T-helper 1 cell (primary cell): ENCODE measurements at places on chromosomes 3 and 15.

- no peak for DNase-seq
These were observed 14.4 kb downstream of the CHST13 start for GRCh38 chr3:126538316-126538715.

DNA sequence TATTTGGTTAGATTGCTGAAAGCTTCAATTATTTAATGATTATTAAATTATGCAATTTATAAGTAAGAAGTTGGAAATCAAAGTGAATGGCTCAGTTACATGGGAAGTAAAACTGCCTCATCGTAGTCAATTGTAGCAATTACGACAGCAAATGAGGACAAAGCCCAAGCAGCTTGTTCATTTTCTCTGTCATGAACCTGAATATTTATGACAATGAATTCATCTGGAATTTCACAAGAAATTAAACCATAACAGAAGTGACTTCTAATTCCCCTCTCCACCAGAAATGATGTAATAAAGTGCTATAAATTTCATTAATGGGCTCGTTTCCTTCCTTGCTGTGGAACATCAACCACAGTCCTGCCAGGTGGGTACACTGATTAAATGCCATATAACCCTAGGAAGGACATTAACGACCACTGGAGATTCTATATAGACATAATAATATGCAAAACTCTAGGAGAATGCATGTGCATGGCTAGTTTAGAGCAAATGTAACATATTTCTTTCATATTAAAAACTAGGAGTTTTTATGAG lies 273.8 kb upstream of the DCBLD2 start:
- DNase-seq: no peak

- DNase-seq: no peak
These were observed 474 bp downstream of the PRR23B start for GRCh38 chr3:139020036-139020867.

DNA sequence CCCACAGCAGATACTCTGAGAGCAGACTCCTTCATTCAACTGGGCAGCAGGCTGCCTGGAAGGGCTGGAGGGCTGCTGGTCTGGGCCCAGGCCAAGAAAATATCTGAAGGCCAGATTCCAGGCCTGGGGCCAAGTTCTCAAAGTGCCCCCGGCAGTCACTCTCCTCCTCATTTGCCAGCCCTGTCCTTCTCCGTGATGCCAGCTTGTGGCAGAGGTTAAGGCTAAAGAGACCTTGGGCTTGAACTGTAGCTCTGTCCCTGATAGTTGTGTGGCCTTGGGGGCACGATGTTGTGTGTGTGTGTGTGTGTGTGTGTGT lies 39.0 kb downstream of the FAM3D start:
- no peak for DNase-seq

GRCh38 chr15:28113394-28114113 lies 14.4 kb upstream of the OCA2 start:
- DNase-seq: no peak

DNA sequence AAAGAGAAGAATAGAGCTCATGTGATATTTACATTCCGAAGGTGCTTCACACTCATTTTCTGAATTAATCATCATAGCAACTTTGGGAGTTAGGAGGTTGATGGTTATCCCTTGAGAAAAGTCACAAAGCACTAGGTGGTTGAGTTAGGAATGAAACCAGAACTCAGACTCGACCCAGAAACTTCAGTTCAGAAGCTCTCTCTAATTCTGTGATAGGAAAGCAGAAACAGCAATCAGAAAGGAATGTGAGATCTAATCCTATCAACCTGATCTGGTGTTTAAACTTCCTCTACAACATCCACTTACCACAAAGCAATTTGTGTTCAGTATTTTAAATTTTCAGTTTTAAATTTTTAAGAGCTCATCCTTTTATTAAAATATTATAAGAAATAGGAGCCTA lies 211.2 kb downstream of the CNTN3 start:
- DNase-seq: no peak

- DNase-seq: no peak
These were observed 151.4 kb upstream of the SEMA6D start for GRCh38 chr15:47565949-47566348.

GRCh38 chr15:78069462-78070029 lies 8.0 kb downstream of the TBC1D2B start:
- no peak for DNase-seq

DNA sequence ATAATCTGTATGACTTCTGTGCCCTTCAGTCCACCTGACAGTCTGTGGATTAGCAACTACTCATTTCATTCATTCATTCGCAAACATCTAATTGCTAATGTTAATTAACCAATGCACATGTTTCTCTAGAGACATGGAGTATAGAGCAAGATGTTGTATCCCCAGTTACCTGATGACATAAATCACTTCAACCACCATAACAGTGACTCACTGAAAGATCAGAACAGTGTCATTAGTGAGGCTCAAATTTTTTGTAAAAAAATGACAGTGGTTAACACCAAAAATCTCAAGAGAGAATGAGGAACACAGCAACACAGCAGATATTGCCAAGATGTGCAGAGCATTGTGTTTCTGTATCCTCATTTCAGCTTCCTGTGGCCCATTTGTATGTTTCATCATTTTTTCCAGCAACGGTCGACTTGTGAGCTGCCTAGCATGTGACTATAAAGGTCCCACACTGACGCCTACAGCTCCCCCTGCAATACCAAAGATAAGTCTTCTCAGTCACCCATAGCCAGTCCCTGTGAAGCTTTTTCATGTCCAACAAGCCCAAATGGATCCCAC lies 3.7 kb upstream of the PLD1 start:
- no peak for DNase-seq

- no peak for DNase-seq
These were observed 90.8 kb upstream of the C3orf80 start for GRCh38 chr3:160134454-160134853.

DNA sequence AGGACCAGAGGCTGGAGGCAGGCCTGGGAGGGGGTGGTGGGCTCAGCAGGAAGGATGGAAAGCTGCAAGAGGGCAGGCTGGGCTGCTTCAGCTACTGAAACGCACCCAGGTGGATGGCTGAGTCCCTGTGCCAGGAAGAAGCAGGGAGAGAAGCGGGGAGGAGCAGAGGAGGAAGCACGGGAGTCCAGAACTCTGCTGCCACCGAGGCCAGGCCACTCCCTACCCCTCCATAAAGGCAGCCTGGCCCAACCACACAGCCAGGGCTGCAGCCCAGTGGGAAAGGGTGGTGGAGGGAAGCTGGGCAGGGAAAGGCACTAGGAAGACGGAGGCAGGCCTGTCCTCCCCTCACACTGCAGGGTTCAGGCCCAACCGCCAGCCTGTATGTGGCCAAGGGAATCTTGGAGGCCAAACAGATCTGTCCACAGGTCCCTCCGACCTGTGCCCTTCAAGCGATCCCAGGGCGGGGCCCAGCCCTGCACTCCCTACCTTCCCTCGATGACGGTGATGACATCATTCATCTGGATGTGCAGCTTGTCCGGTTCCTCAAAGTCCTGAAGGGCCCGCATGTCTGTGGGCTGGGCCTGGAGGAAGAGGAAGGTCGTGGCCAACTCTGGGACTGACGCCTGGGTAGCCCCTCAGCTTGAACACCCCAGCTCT lies 30.5 kb downstream of the TNK2 start:
- DNase-seq: no peak

DNA sequence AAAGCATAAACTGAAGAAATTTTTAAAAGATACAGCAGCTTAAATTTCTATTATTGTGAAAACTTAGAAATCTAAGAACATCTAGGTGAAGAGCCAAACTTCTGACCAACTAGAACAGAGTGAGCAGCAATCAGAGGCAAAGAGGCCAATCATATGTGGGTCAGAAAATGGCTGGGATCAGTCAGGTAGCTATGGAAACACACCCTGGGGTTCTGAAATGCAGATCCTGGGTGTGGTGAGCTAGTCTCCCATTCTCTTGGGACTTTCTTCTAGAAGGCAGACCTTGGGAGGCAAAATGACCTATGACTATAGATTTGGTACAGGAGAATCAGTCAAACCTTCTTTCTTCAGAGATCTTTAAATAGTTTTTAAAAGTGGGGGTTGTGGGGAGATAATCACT lies 385.8 kb downstream of the TBC1D5 start:
- DNase-seq: no peak

DNA sequence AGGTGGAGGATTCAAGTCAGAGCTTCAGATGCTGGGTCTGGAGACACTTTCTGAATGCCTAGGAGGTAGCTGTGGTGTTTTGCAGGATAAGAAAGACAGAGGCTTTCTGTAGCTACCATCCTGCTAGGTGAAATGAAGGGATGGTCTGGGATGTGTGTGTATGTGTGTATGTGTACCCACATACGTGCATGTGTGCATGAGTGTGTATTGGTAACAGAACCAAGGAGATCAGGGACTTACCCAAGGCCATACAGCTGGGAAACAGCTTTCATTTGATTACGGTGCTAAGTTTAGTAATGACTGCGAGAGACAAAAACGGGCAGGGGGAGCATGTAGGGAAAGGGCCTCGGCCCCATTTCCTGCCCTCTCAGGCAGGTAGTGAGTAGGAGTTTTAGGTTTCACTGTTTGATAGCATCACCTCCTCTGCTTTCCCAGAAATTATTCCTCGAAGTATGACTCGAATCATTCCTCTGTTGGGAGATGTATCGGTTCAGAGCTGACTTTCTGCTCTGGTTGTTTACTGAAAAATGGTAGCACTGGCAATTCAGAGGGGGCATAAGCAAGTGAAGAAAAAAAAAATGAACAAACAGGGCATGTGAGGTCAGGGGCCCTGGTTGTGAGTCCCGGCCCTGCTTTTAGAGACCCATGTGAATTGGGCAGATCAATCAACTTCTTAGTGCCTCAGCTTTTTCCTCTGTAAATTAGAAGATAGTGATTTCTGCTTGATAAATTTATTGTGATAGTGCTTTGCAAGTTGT lies 130.7 kb downstream of the LPP start:
- DNase-seq: no peak

DNA sequence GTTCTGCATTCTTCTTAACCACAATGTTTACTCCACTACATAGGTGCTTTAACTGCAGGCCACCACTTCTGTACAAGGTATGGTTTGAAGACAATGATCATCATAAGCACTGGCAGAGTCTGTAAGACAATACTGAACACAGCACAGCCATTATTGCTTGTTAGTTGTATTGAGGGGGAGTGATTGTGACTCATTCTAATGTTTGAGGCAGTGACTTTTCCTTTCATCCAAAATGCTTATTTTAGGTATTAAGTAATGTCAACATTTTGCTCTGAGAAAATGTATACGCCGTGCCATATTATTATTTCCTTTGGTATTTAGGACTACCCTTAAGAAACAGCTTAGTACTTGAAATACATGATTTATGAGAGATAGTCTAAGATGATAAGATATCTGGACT lies 618.2 kb upstream of the ZNF717 start:
- no peak for DNase-seq

- DNase-seq: no peak
These were observed 22.2 kb upstream of the CLDN18 start for GRCh38 chr3:137987723-137988122.

- no peak for DNase-seq
These were observed 114.5 kb downstream of the FOXB1 start for GRCh38 chr15:60118626-60119025.

GRCh38 chr3:41126472-41126871 lies 72.8 kb upstream of the CTNNB1 start:
- DNase-seq: no peak

DNA sequence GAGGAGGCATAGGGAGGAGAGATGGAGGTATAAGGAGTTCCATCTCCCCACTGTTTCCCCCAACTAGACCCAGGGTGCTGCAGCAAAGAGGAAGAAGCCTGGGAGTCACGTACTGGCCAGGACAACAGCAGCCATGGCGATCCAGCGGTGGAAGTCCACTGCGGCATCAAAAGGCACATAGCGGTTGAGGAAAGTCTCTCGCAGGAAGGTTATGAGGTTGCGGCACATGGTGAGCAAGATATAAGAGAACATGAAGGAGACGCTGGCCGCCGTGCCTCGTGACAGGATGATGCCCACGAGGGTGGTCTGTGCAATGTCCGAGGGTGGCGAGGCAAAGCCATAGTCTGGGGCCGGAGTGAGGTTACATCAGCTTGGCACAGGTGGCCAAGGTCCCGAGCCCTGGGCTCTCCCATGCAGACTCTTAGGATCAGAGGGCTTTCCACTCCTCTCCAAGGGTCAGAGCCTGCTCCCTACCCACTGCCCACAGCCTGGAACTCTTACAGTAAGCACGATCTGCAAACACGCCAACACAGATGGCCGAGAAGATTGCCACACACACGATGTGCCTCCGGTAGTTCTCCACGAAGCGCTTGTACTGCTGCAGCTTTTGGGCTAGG lies 14.3 kb downstream of the DUOX2 start:
- DNase-seq: no peak

DNA sequence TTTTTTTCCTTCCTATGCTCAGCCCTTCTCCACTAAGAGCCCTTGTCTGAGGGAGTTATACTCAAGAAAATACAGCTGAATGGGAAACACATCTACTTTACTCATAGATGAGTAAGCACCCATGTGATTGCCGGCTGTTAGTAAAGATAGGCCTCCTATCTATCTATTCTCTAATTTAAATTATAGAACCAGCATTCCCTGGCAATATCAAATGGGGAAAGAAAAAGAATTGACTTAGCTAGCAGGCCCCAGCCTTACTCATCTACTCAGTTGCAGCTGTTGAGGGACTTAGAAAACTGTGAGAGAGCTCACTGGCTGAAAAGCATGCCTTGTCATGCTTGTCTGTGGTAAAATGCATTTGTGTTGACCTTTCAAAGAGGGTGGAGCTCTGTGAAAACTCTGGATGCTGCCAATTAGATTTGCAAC lies 116.9 kb upstream of the LRRFIP2 start:
- DNase-seq: no peak

DNA sequence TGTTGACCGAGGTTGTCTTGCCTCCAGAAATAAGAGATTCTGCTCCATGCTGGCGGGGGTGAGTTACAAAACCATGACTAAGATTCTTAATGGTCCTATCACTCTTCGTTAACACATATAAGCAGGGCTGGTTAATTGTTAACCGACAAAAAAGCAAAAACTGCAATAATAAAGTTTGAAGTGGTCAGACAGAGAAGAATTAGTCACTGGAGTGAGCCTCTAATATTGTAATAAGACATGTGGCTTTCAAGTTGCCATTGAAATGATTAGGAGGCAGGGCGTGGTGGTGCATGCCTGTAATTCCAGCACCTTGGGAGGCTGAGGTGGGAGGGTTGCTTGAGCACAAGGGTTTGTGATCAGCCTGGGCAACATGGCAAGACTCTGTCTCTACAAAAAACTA lies 78.4 kb upstream of the NR2F2 start:
- no peak for DNase-seq

DNA sequence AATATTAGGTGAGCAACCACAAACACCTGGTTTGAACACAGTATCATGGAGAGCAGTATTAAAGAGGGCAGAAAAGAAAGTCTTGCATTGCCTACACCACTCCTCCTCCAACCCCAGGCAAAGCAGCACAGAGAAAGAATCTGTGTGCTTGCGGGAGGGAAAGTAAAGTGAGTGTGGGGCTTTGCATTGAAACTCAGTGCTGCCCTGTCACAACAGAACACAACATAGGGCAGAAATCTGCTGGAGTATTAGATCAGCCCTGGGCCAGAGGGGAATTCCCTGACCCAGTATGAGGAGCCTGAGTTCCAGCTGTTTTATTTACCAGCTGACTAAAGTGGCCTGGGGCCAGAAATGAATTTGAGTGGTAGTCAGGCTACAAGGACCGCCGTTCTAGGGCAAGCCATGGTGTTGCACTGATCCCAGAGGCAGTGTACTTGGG lies 75.5 kb downstream of the SPATA16 start:
- DNase-seq: no peak

- DNase-seq: no peak
These were observed 50.9 kb upstream of the OSTN start for GRCh38 chr3:191148131-191148530.
